Activated T-cell treated with anti-CD3 and anti-CD28 coated beads, Interleukin-2, amount 50 U/mL, for 4 hours (primary cell): ENCODE measurements at places on chromosomes 5 and 9. TPM values are rescaled to one million over a fixed set of nuclear protein-coding genes. Genes with fewer than 3 reads are reported as not detected.

DNA sequence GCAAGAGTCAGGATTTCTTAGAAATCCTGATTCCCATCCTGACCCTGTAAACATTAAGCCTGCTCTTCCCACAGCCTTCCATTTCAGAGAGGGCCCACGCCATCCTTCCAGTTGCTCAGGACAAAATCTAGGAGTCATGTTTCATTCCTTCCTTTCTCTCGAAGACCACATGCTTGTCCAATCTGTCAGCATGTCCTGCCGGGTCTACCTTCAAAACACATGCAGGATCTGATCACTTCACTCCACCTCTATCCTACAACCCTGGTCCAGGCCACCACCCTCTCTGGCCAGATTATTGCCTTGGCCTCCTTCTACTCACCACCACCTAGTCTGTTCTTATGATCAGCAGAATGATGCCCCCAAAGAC, 79.8 kb downstream of the C5orf15 start:
- DNase-seq = no peak

DNA sequence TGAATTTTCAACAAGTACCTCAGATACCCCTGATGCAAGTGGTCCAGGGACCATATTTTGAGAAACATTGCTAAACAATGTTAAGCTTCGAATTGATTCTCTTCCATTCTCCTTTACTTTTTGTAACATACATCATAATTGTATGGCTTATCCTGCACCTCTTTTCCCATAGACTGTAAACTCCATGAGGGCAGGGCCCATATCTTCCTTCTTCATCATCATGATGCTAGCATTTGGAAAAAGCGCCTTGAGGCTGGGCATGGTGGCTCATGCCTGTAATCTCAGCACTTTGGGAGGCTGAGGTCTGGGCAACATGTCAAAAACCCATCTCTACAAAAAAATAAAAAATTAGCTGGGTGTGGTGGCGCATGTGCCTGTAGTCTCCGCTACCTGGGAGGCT, 14.5 kb upstream of the DELE1 start:
- no peak for DNase-seq

GRCh38 chr9:127694890-127695720, 11.7 kb upstream of the CFAP157 start:
- no peak for DNase-seq

DNA sequence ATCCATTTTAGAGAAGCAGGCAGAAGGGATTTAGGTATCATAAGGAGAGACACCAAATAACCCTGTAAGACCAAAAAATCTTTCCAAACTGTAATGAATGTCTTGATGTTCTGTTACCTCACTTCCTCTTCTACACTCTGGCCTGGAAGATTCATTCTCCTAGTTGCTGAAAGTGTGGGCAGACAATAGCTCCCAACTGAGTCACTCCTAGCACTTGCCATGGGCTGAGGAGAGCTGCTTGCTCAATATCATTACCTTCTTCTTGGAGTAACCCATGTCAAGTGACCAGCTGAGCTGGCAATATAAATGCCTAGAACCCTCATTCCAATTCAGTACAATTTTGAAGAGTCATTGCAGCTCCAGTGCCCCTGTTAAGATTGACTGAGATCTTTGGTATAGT, 1985.5 kb upstream of the CDH6 start:
- no peak for DNase-seq

DNA sequence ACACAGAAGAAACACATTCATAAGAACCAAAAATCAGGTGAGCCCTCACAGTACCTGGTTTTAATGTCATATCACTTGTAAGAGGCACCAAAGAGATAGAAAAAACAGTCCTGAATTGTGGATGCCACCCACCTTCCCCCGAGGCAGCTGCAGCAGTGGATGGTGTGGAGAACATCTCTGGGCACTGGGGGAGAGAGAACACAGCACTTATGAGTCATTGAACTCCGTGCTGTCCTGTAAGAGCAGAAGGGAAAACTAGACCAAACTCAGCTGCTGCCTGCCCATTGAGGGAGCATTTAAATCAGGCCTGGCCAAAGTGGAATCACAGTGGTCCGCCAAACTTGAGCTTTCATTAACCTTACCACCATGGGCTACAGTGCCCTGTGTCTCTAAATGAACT, 296.2 kb downstream of the SPATA31D1 start:
- no peak for DNase-seq

LMAN2 gene
- 127 TPM for total RNA-seq

DNA sequence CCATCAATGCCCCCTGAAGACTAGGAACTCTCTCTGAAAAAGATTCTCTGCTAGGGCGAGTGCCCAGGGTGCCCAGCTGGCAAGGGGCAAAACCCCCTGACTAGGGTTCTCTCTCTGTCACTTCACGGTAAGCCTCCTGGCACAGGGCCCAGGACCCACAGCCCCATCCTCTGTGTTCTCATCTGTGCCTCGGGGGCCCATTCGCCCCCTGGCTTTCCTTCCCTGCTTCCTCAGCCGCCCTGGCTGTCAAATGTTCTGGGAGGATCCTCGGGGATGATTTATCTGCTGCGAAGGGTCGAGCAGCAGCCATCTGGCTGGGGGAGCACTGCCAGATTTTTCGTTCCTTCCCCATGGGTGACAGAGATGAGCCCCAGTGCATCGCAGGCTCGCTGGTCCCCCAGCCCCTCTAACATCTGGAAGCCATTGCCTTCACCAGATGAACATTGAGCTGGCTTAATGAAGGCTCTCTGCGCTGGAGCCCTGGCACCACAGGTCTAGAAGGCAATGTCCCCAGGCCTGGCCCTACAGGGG, 24.2 kb downstream of the HMCN2 start:
- DNase-seq = no peak

GRCh38 chr9:18255158-18255629, 218.8 kb upstream of the ADAMTSL1 start:
- peak; percentile 62 for DNase-seq

DNA sequence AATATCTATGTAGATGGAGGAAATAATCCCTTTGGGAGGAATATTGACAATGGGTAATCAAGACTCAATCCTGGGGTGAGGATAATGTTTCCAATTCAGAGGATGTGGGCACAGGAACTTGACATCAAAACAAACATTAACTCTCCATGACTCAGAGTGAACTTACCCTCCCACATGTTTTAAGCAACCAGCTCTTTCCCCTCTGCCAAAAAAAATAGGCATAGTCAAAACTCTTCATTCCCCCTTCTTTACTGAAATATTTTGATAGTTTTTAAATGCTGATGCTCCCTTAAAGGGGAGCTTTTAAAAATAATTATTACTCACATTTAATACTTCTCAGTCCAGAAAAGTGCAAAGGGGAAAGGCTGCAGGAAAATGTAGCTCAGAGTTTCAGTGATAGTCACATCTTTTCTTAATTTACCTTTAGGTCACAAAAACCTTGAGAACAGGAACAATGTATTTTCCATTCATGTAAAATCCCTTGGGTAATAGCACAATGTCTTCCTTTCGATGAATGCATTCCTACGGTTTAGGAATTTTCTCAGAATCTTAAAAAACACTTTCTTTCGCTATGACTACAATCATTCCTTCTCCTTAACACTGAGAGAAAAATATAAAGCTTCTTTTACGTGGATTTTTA, 298.4 kb upstream of the GRAMD2B start:
- no peak for DNase-seq

BICD2 gene
- 30.1 TPM for total RNA-seq

GRCh38 chr9:134215699-134216448, 51.5 kb upstream of the RNU6ATAC start:
- DNase-seq = no peak

- DNase-seq = no peak
These were observed 10.5 kb downstream of the TAL2 start for GRCh38 chr9:105672711-105673234.

DNA sequence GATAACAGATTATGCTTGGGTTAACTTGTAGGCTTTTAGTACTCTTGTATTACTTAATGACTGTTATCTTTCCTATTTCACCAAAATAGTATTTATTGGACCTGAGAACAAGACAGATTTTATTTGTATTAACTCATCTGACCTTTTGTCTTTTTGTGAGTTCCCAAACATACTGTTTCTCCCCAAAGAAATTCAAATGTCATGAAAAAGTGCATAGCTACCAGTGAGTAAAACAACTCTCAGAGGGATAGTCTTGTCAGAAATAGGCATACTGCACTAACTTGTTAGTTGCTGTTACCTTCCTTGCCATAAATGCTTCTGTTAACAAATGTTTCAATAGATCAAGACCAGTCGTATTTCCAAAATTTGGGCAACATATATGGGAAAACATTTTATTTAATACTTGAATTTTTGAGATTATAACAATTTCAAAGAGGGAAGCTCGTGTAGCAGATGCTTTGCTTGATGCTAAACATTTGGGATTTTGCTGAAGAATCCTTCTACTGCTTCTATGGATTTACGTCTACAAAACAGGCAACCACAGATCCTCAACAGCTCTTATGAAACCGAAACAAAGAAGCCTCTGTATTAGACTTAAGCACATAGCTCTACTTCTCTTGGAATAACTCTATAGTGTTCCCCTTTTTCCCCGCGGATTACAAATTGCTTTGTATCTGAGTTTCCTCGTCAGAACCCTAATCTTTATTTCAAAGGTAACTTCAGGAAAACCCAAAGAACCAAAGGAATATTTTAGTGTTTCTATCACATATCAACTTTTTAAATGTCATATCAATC, 248.8 kb downstream of the MCTP1 start:
- DNase-seq = no peak

DNA sequence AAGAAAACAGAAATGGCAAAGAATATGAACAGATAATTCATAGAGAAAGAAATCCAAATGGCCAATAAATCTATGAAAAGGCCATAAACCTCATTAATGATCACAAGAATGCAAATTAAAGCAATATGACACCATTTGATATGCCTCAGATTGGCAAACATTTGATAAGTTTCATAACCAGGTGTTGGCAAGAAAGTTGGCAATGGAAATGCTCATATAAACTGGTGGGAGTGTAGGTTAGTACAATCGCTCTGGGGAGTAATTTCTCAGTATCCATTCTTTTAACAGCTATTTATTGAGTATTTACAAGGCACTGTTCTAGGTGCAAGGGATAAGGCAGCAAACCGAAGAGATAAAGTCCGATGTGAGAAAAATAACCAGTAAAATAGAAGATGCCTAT, 154.5 kb downstream of the TTLL11 start:
- no peak for DNase-seq

ANKRD20A1 gene
- 0.19 TPM for total RNA-seq

PPP6C gene
- total RNA-seq = 51.4 TPM

DNA sequence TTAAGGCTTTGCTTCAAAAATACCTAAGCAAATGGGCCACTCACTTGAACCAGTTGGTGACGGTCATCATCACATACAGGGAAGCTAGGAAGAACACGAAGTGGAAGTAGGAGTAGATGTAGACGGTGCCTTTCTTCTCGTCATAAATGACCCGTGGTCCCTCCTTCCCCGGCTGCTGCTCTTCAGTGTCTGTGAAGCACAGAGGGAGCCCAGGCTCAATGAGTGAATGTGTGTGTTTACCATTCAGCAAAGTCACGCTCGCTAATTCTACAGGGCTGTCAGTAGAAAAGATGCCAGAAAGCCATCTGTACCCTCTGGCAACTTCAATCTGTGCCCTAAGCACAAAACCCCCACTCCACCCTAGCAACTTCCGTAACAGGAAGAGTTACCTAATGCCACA, 109.8 kb downstream of the SERINC5 start:
- DNase-seq = no peak

- no peak for DNase-seq
These were observed 2.7 kb downstream of the BNC2 start for GRCh38 chr9:16867576-16868311.

DNA sequence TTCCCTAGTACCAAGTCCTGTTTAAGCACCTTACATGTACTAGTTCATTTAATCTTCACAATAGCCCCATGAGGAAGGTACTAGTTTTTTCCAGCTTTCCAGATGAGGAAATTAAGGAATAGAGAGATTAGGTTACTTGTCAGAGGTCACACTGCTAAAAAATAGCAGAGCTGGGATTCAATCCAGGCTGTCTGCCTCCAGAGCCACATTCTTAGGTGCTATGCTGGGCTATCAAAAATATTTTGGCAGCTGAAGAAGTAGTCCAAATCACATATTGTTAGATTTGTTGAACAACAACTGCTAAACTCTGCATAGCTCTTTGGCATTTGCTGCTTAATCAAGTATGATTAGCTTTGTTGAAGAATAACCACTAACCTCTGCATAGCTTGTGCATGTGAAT, 591.5 kb upstream of the KLF4 start:
- DNase-seq = no peak

GRCh38 chr9:86128235-86128822, 29.0 kb upstream of the GOLM1 start:
- DNase-seq = no peak

DNA sequence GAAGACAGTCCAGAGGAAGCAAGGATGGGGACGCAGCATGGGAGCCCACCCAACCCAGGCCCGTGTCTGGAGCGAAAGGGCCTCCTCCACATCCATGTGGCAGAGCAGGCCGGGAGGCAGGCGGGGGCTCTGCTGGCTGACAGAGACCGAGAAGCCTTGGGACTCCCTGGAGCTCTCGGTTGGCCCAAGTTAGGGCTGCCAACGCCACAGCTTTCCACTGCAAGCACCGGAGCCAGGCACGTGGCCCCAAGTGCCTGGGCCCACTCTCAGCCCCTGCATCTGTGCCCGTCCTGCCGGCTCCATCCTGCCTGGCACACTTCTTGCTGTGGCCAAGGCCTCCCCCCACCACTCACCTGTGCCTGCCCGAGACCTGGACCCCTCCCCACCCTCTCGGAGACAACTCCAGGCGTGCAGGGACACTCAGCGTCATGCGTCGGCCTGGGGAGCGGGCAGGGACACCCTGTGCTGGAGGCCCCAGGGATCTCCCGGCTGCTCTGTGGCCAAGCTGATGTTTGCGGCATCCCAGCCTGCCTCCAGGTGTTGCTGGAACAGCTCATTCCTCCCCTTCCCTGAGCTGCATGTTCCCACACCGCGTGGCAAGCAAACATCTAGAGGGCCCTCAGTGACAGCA, 31.5 kb downstream of the SLC6A3 start:
- no peak for DNase-seq

- DNase-seq = no peak
These were observed 37.7 kb upstream of the RNF38 start for GRCh38 chr9:36437790-36438189.

GRM6 gene
- total RNA-seq = not detected

DNA sequence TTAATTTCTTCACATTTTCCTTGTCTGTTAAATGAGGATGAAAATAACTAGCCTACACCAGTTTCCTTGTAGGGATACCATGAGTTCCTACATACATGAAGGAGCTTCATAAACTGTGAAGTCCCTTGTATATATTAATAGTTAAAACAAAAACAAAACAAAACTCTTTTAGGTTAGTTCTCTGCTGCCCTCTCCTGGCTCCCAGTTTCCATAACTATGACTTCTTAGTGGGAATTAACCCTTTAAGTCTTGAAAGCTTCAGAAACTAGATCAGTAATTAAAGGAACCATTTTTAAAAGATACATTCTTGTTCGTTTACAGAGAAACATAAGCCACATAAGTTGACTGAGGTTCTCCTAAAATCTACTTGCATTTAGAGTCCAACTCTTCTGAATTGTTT, 500.0 kb upstream of the C9orf72 start:
- DNase-seq = no peak
